GDM1 (cell line): ENCODE measurements at places on chromosomes 12 and 14.

GRCh38 chr12:4763549-4763948 is 43.3 kb downstream of the GALNT8 start:
- no peak for DNase-seq

- no peak for DNase-seq
Measured at GRCh38 chr12:124747426-124748161, 116.1 kb downstream of the SCARB1 start.

DNA sequence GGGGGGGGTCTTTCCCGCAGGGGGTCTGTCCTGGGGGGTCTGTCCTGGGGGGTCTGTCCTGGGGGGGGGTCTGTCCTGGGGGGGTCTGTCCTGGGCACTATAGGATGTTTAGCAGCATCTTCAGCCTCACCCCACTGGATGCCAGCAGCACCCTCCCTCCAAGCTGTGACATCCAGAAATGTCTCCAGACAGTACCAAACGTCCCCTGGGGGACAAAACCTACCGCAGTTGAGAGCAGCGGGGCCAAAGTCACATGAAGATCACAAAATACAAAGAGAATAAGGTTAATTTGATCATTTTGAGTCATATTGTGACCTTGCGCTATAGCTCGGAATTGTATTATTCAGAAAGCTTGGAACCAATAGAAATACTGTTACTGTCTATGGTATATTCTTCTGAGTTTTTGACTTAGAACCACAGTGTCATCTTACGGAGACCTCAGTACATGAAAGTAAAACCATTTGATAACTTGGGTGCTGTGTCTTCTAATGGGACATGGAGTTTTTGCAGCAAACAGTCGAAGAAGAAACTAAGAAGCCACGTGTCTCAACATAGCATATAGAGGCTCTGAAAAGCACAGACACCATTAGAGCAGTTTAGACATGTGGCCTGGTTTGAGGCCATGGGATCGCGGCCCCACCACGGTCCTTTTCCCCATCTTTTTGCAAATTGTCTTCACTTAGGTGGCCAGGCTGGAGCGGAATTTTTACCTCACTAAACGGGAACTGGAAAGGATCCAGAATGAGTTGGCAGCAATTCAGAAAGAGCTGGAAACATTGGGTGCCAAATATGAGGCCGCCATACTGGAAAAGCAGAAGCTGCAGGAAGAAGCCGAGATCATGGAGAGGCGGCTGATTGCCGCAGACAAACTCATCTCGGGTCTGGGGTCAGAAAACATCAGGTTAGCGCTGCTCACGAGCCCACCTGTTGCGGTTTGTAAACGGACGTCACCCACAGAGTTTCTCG is 59.9 kb downstream of the CCDC92 start:
- no peak for DNase-seq

GRCh38 chr12:131098178-131098981 is 144.7 kb downstream of the ADGRD1 start:
- DNase-seq, result no peak

GRCh38 chr14:68366656-68367055 is 426.2 kb downstream of the ZFP36L1 start:
- no peak for DNase-seq

DNA sequence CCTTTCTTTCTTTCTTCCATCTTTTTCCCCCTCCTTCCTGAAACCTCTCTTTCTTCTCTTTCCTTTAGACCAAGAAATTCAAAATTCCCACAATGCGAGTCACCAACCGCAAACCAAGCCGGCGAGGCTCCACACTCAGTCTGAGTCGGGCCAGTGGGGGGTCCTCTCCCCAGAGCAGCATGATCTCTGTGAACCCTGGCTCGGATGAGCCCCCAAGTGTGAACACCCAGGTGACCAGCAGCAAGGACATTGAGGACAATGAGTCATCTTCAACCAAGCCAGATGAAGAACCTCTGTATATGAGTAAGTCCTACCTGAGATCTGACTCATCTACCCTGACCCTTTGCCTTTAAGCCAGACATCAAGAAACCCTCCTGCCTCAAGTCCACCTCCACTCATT is 88.6 kb upstream of the TMEM233 start:
- DNase-seq, result no peak

GRCh38 chr14:50407111-50407812 is 10.6 kb upstream of the CDKL1 start:
- no peak for DNase-seq

DNA sequence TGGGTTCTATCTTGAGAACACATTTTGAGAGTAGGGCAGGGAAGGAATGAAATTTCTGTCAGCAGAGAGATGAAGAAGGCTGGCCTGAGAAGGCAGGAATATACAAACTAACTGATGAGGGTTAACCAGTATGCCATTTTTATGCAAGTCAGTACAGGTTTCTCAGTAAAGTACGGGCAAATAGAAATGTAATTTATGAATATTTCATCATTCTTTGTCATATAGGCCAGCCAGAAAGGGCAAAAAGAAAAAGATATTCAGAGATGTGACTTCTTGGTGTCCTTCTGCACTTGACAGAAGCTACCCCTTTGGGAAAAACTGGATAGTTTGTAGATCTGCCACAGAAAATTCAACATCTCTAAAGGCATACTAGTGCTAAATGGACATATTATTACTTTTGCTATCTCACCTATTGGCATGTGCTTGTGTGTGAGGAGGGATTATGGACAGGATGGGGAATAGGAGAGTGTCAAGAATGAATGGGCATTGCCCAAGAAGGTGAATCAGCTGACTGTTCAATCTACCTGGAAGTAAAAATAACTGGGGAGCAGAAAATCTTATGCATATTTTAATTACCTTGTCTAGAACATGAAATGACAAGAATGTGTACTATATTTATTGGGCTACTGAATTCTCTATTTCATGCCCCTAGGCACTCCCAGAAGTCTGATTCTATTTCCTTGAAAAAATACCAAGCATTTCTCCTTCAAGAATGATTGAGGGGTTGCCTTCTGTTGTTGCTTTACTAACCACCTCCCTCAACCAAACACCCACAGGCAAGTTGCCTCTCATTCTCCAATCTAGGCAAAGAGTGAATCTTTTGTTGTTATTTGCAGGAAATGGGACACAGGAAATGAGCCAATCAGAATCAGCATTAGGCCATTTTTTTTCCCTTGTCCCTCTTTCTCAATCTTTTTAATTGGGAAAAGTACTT is 175.1 kb upstream of the SLC38A2 start:
- no peak for DNase-seq

GRCh38 chr12:10571141-10571540 is 42.3 kb downstream of the MAGOHB start:
- no peak for DNase-seq

DNA sequence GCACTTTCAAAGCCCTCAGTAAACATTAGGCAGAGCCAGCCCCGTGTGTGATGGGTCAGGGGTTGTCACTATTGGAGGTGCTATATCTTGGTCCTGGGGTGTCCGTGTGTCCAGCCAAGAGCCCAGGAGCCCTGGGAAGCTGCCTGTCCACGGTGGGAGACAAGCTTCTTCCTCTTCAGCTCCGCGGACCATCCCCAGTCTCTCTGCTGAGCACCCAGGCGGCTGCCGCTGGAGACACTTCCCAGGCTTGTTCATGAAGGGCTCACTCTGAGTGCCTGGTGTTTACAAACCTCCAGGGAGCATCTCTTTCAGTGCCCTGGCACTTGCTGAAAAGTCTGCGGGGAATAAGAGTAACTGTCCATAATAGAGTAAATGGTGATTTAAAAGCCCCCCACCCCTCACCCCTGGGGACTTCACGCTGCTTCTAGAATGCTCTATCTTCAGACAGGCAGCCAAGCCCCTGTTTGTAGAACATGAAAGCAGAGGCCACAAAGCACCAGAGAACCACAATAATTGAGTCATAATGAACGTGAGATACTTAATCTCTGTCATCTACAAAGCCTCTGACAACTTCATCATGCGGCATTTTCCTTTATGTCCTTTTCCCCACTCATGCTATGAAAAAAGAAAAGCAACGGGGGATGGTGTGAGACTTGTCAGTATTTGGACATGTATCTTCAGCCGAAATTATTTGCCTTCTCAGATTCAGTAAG is 178.6 kb downstream of the TMEM132C start:
- no peak for DNase-seq

DNA sequence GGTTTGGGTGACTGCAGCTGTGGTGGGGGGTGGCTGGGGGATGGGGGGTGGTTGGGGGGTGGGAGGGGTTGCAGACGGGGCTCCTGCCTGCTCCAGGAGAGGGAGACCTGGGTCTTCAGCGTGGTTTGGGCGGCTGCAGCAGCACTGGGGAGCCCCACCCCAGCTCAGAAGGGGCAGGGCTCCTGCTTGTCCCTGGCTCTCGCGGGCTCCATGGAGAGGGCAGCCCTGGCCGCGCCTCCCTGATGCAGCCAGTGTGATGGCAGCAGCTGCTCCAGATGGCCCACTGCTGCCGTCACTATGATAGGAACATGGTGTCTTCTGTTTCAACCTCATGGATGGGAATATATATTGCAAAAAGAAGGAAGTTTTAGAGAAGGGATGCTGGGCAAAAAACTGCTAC is 22.9 kb downstream of the TRHDE start:
- no peak for DNase-seq

- no peak for DNase-seq
Measured at GRCh38 chr12:101884174-101884573, 6.8 kb downstream of the DRAM1 start.

- DNase-seq, result no peak
Measured at GRCh38 chr14:57287745-57288144, 19.0 kb downstream of the AP5M1 start.

- no peak for DNase-seq
Measured at GRCh38 chr14:53836551-53836950, 120.1 kb downstream of the BMP4 start.

DNA sequence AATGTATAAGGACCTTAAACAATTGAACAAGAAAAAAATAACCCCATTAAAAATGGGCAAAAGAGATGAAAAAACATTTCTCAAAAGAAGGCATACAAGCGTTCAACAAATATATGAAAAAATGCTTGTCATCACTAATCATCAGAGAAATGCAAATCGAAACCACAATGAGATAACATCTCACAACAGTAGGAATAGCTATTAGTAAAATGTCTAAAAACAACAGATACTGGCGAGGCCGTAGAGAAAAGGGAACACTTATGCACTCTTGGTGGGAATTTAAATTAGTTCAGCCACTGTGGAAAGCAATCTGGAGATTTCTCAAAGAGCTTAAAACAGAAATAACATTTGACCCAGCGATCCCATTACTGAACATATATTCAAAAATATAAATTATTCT is 769.8 kb upstream of the MGAT4C start:
- DNase-seq, result no peak

- DNase-seq, result no peak
Measured at GRCh38 chr12:126157575-126157966, 1092.3 kb downstream of the AACS start.

DNA sequence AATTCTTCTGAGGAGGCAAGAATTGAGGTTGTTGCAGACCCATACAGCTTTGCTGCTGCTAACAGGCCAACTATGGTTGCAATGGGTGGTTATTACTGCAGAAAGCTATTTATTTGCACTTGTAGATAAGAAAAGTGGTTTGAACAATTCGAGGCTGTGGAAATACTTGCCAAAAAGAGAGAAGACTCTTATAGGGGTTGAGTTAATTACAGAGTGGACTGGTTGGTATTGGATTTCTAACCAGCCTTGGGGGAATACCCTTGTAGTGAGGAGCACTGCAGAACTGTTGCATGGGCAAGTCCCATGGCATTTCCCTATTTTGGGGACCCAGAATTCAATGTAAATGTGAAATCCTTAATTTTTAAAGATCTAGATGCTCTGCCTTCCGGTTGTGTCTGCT is 120.5 kb downstream of the KCNMB4 start:
- no peak for DNase-seq

DNA sequence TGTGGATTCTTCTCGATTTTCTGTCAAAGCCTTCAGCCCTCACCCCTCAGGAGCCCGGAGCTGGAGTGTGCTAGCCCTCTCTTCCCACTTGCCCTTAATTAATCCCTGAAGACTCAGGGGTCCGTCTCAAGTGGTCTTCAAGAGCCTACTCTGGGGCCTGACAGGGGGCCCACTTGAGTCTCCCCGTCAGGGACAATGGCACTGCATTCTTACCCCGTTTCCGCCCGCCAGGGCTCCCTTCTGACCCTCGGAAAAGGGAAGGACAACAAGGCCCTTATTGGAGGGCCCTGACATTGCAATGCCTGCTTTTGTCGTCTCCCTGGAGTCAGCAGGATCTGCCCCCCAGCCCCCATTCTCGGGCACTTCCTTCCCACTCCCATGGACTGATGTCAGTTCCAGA is 34.4 kb downstream of the TBX3 start:
- DNase-seq, result no peak

DNA sequence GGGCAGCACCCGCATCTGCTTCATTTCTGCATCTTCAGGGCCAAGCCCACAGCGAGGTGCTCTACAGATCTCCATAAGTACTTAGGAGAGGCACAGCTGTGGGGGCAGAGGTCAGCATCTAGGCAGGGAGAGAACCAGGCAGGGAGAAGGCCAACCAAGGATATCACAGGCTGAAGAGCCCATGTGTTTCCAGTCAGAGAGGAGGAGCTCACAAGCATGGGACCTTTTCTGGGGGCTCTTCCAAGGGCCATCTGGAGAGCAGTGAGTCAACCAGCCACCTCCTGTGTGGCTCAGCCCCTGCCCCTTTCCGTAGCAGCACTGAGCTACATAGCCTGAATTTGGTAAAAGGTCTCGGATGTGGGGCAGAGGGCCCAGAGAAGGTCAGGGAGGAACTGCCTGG is 78.5 kb downstream of the ARL6IP4 start:
- no peak for DNase-seq

- no peak for DNase-seq
Measured at GRCh38 chr12:26976687-26977086, 37.5 kb downstream of the TM7SF3 start.

GRCh38 chr14:68464711-68465110 is 328.2 kb downstream of the ZFP36L1 start:
- DNase-seq, result no peak

- no peak for DNase-seq
Measured at GRCh38 chr12:125683748-125684381, 618.6 kb downstream of the AACS start.

- DNase-seq, result no peak
Measured at GRCh38 chr12:110869803-110870202, 23.0 kb downstream of the CCDC63 start.

- no peak for DNase-seq
Measured at GRCh38 chr14:55297611-55298499, 26.6 kb downstream of the FBXO34 start.

- no peak for DNase-seq
Measured at GRCh38 chr12:52806821-52807543, 6.9 kb downstream of the KRT4 start.

DNA sequence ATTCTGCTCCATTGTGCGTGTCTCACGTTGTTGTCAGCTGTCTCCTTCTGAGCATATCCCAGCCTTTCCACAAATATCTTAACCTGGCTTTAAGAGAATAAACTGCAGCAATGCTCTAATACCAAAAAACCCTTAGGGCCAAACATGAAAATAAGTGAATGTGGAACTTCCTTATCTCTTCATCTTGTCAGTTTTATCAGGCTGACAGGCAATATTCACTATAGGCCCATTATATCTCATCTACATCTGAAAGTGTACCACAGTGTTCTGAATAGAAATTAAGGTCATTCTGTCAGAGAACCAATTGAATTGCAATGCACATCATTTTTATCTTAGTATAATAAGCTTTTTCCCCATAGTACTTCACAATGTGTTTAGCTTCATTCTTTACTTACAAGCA is 933.1 kb upstream of the FBXO33 start:
- DNase-seq, result no peak
